ENCODE measurements at places on chromosomes 2 and 18.

GRCh38 chr2:121044412-121044811, 240.6 kb downstream of the TFCP2L1 start:
- no peak for DNase-seq

- no peak for DNase-seq
Observed at GRCh38 chr2:45709137-45709536, 57.7 kb downstream of the PRKCE start.

- DNase-seq: no peak
Observed at GRCh38 chr2:60535685-60536312, 17.7 kb downstream of the BCL11A start.

DNA sequence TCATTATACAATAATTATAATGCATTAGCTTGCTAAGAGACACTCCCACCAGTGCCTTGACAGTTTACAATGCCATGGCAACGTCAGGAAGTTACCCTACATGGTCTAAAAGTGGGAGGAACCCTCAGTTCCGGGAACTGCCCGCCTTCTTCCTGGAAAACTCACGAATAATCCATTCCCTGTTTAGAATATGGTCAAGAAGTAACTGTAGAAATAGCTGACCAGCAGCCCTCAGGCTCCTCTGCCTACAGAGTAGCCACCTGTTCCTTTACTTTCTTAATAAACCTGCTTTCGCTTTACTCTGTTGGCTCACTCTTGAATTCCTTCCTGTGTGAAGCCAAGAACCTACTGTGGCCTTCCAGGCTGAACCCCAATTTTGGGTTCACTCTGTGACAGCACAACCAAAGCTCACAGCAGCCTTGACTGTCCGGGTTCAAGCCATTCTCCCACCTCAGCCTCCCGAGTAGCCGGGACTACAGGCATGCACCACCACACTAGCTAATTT, 20.0 kb upstream of the PTPN2 start:
- no peak for DNase-seq

GRCh38 chr2:176114930-176115625, 1.5 kb upstream of the HOXD10 start:
- no peak for DNase-seq

DNA sequence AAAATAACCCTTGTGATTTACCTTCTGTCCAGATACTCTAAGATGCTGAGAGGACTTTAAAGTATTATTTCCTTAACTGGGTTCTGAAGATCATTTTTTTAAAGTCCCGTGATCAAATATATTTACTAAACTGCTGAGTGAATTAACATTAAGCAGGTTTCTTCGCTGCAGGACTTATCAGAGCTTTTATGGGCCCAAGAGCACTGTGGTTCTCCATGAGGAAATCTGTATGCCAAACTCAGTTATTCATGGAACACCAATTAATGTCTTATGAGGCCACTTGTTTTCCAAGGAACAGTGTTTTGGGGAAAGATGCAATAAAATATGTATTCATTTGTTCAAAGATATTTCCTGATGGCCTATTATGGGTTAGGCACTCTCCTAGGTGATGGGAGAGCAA, 80.1 kb upstream of the ATG16L1 start:
- DNase-seq: no peak

DNA sequence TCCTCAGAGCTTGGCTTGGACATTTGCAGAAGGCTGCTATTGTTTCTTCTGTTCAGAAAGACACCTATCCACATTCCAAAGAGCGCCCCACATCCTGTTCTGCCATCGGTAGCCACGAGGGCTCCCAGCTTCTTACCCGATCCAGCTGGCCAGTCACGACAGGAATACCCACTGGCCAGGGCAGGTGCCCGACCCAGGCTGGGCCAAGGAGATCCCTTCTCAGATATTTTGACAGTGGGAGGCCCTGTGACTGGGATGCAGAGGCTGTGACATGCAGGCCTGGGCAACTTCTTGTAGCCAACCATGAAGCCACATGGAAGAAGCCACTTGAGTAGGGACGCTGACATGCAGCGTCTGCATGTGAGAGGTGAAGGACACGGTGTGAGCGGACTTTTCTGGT, 34.5 kb downstream of the KCNIP3 start:
- DNase-seq: no peak

- no peak for DNase-seq
Observed at GRCh38 chr2:38010995-38011394, 65.0 kb downstream of the CYP1B1 start.

DNA sequence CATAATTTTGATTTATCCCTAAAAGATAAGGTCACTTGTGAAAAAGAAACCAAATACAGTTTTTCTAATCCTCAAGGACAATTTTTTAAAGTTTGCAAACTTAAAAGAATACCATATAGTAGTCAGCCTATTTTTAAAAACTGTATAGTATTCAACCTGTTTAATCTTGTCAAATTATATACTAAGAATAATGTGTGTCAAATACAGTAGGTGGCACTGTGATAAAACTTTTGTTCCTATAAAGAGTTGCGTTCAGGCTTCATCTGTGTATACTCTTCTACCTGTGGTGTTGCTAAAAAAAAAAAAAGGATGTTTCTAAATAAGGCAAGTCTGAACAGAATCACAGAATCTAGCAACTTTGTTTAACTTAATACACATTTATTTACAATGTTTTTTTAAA, 68.6 kb downstream of the CCDC138 start:
- no peak for DNase-seq

- DNase-seq: no peak
Observed at GRCh38 chr2:72995430-72996116, 75.9 kb downstream of the SFXN5 start.
